ENCODE measurements at places on chromosomes 3 and 15. TPM values are rescaled to one million over a fixed set of nuclear protein-coding genes. Genes with fewer than 3 reads are reported as not detected.

Gene LMAN1L
- 72.9 TPM for total RNA-seq

Gene RTP3
- total RNA-seq: not detected

Gene DAG1
- total RNA-seq: 91.4 TPM

Gene KCNAB1
- total RNA-seq: 2.6 TPM

Gene BTLA
- total RNA-seq: 0.24 TPM

Gene XYLB
- 1.6 TPM for total RNA-seq

Gene CCR8
- not detected for total RNA-seq

Gene ALDH1A3
- total RNA-seq: 13.7 TPM

Gene ZSCAN2
- 4.5 TPM for total RNA-seq

Gene CD200R1
- total RNA-seq: 1.1 TPM

Gene ZMYND10
- total RNA-seq: not detected

Gene DNAH12
- 0.03 TPM for total RNA-seq

Gene SNX22
- total RNA-seq: 29.8 TPM

Gene APOD
- 85.0 TPM for total RNA-seq

Gene HRG
- not detected for total RNA-seq

Gene HHATL
- total RNA-seq: 706 TPM

Gene TMEM207
- total RNA-seq: not detected

Gene ITGA11
- 22.4 TPM for total RNA-seq

Gene SATB1
- 33.5 TPM for total RNA-seq

Gene HYAL1
- total RNA-seq: 26.6 TPM

Gene SIDT1
- total RNA-seq: 0.79 TPM

Gene RTP1
- total RNA-seq: not detected

Gene NOP10
- 117 TPM for total RNA-seq

Gene MOBP
- total RNA-seq: 0.10 TPM

Gene CCPG1
- total RNA-seq: 81.6 TPM

Gene TGM5
- not detected for total RNA-seq

Gene SNRPA1
- total RNA-seq: 26.7 TPM

Gene SPATA12
- not detected for total RNA-seq

Gene OR5H2
- not detected for total RNA-seq

Gene MITF
- 35.2 TPM for total RNA-seq

Gene TRIM42
- not detected for total RNA-seq

Gene DISP2
- 6.5 TPM for total RNA-seq

Gene ROPN1B
- total RNA-seq: 2.3 TPM

Gene CCDC50
- 69.0 TPM for total RNA-seq
